A549 (cell line): ENCODE measurements at places on chromosomes 1 and 21. TPM values are rescaled to one million over a fixed set of nuclear protein-coding genes. Genes with fewer than 3 reads are reported as not detected.

The GLIS1 gene
- 0.04 TPM in 2 of 3 replicates, not detected in the other for polyA plus RNA-seq

The CXADR gene
- polyA plus RNA-seq: 6.4 to 7.7 TPM (median 6.6 TPM) in 3 replicates

The SH2D1B gene
- polyA plus RNA-seq: not detected in 3 replicates

The SPATA21 gene
- 0.09 to 0.12 TPM (median 0.10 TPM) in 3 replicates for polyA plus RNA-seq

The OR14C36 gene
- not detected in 3 replicates for polyA plus RNA-seq

The CR1 gene
- not detected in 3 replicates for polyA plus RNA-seq

The LCE1F gene
- not detected in 3 replicates for polyA plus RNA-seq

The IQGAP3 gene
- 16.0 to 17.0 TPM (median 17.0 TPM) in 3 replicates for polyA plus RNA-seq

The POFUT2 gene
- 14.7 to 16.6 TPM (median 16.1 TPM) in 3 replicates for polyA plus RNA-seq

GRCh38 chr1:235901461-235901860, 34.8 kb upstream of the LYST start:
- DNase-seq: no peak

DNA sequence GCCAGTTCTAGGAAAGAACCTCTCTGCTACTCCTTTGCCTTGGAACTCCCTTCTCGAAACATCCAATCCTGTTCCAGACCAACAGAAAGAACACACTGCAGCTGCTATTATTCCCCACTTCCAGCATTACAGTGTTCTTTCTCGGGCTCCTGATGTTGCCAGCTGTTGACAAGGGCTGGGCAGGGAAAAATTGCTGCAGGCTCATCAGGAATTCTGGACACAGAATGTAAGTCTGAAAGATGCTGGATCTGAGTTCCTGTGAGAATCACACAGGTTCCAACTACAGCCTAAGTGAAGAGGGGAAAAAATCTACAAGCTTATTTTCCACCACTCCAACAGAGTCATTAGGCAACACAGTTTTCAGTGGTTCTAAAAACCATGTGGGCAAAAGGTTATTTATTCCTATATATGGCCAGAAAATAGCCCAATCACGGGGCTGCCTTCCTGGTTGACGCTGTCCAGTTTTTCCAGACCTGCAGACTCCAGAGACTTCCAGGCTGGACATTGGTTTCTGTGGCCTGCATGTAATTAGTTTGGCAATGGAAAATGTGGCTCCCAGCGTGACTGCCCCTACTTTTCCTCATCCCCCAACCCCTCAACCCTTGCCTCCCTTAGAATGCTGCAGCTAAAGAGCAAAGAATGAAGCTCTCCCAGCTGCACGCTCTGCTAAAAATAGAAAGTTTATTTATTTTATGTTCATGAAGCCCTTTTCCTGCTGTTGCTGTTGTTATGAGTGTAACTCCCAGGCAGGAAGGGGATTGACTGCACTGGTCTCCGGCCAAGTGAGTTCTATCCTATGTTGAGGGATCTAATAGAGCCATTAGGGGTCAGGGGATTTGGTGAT, 8.3 kb upstream of the KIAA0040 start:
- DNase-seq: no peak

GRCh38 chr1:151001602-151002001, 5.1 kb downstream of the MINDY1 start:
- no peak for DNase-seq

DNA sequence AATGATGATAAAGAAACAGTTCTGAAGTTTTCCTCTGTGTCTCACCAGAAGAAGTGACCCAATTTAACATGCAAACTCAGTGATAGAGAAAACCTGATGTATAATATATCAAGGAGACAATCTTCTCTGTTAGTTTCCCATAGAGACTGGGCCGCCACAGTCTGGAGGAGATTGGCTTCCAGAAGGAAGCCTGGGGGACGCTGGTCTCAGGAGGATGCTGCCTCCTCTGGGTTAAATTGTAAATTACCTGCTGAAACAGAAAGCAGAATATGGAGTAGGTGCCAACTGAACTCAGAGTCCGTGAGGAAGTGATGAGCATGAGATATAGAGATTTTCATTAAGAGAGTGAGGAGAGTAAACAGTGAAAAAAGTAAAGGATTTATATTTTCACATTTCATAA, 15.8 kb downstream of the OR14I1 start:
- peak; percentile 13 for DNase-seq

- DNase-seq: no peak
These were observed 22.6 kb upstream of the GBP4 start for GRCh38 chr1:89221341-89221740.

- DNase-seq: peak; percentile 21
These were observed 25.6 kb downstream of the CRCT1 start for GRCh38 chr1:152539901-152540300.

GRCh38 chr1:226109829-226110248, 47.3 kb downstream of the H3-3A start:
- peak; percentile 86 for DNase-seq

GRCh38 chr1:185426848-185427247, 109.8 kb upstream of the IVNS1ABP start:
- DNase-seq: no peak

- DNase-seq: no peak
These were observed 88.6 kb downstream of the TM2D1 start for GRCh38 chr1:61636376-61636775.

- no peak for DNase-seq
These were observed 16.2 kb downstream of the WDR47 start for GRCh38 chr1:109025694-109026093.

DNA sequence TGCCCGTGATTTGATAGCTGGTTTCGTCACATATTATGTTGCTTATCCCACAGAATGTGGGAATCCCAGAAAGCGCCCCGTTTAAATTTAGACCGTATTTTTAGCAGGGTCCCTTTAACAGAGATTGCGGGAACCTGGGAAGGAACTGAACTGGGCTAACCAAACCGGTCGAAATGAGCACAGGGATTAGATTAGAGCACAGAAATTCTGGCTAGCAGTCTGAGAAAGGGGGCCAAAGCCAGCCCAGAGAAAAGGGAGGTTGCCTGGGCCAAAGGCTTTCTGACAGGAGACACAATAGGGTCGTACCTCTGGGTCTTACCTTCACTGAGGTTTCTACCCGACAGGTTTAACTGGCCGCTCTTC, 327 bp downstream of the LRRC40 start:
- DNase-seq: no peak

DNA sequence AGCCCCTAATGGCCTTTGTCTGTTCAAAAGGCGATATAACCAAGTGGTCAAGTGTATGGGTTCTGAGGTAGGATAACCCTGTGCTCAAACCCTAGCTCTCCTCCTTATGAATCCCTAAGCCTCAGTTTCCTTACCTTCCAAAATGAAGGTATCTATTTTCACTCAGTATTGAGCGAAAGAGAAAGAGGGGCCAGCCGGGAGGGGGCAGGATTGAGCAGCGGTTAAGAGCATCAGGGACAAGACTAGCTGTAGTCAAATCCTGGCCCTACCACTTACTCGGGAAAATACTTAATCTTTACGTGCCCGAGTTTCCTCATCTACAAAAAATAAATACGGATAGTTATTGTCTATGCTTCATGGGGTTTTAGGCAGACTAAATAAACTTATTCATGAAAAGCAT, 25.7 kb downstream of the LY9 start:
- no peak for DNase-seq

GRCh38 chr1:8962812-8963530, 17.3 kb downstream of the CA6 start:
- DNase-seq: peak; percentile 74

DNA sequence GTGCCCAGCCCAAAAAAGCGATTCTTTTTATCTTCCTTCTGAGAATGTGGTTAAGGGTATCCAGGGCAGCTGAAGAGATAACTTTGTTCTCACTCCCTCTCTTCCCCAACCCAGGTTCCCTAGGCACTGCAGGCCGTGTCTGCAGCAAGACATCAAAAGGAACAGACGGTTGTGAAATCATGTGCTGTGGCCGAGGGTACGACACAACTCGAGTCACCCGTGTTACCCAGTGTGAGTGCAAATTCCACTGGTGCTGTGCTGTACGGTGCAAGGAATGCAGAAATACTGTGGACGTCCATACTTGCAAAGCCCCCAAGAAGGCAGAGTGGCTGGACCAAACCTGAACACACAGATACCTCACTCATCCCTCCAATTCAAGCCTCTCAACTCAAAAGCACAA, 11.4 kb downstream of the WNT2B start:
- no peak for DNase-seq

DNA sequence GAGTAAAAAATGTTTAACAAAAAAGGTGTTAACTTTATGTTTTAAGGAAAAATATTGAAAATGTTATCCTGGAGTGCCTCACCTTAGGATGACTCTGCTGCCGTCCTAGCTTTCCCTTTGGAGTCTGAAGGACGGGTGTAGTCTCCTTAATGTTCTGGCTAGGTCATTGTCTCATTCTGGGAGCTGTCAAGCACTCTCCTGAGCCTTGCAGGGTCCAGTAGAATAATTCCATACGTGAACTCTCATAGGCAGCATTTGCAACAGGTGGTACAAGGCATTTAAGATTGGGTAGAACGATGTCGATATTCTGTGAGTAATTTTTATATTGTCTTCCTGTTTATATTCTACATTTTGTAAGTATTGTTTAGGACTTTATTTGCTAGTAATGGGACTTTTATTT, 283.6 kb upstream of the C1orf105 start:
- DNase-seq: no peak

- DNase-seq: no peak
These were observed 18.4 kb downstream of the RSPO1 start for GRCh38 chr1:37616330-37616729.

DNA sequence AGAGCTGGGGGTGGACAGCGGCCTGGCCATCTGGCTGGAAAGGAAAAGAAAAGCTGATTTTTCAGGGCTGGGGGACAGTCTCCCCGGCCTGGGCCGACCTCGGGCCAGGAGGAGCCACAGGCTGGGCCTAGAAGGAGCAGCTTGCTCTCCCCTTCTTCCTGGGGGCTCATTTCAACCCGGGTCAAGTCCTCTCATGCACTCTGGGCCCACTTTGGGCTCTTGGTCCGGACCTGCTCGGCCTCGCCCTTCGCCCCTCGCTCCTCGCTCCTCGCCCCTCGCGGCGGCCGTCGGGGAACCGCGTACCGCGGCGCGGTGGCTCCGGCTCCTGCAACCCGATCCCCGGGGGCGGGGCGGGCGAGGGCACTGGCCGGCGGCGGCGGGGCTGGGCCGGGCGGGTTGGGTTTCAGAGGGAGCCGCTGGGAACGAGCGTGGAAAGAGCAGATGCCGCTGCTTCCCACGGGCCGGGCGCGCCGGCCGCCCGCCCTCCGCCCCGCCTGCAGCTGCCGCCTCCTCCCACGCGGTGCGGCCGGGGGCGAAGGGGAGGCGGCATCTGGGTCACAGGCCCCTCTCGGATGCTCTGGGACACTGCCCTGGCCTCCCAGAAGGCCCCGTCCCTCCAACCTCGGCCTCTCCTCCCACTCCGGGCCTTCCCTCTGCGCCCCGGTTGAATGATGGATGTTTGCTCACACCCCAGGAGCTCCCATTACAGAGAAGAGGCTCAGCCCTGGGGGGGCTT, 6.6 kb downstream of the HEYL start:
- no peak for DNase-seq

- no peak for DNase-seq
These were observed 42.2 kb downstream of the DISC1 start for GRCh38 chr1:231668826-231669225.

- no peak for DNase-seq
These were observed 81.0 kb downstream of the MIS18A start for GRCh38 chr21:32197896-32198295.

DNA sequence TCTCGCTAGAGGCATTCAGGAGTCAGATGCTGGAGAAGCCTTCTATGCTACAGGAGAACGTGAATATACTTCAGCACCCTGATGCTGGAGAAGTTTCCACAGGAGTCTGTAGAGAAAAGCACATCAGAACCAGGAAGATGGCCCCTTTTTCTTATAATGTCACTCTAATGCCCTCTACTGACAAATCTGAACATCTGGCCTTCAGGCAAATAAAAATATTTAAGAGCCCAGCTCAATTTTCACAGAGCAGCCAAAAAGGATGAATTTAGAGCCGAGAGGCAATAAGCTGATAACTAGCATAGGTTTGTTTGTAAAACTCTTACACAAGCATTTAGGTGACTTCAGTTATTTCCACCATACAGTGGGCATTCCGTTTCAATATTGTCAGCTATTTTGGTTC, 3.8 kb upstream of the RRP15 start:
- peak; percentile 20 for DNase-seq

DNA sequence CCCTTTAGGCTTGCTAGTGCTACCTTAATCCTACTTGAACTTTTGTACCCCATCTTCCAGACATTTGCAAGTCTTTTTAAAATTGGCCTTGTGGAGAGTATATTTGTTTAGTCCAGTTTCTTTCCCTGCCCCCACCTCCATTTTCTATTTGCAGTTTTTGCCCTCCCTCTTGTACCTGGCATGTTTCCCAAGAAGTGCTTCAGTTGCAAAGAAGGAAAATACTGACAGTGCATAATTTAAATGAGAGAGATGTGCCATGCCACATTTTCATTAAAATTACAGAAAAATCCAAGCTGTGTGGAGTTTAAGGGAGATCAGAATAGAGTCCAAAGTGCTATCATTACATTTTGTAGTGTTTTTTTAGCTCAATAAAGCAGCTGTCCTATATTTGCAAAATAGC, 150.0 kb upstream of the ADGRL2 start:
- DNase-seq: no peak

DNA sequence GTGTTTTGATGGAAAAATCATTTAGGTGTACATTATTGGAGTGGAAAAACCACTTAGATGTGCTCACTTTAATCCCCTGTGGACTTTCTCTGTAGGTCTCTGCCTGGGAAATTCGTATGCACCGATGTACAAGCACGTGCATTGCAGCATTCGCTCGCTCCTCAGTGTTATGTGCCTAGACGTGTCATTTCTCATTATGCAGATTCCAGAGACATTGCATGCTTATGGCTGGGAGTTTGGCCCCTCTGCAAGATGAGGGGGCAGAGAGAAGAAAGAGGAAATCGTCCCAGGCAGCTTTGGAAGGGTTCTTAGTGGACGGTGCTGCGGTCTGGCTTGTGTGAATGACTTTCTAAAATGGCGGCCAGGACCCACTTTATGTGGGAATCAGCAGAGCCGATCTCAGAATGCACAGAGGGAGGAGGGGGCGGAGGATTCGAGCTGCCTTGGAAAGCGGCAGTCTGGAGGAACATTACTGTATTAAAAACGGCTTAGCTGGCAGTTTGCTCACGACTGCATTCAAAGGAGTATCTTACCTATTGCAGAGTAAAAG, 2.3 kb downstream of the SPEN start:
- DNase-seq: peak; percentile 75

DNA sequence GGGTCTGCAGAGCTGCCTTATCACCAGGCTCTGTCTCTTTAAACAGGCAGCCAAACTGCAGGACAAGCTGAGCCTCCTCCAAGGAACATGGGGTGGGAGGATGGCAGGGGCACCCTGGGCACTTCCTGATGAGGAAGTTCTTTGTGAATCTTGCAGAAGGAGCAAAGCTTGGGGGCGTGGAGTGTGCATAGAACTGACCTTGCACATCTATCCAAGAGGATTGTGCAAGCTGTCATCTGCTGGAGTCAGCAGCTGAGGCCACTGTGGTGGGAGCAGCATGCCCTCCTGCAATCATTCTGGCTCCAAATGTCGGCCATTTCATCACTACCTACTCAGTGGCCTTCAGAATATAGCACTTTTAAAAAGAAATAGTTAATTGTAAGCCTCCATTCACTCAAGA, 182.2 kb downstream of the AJAP1 start:
- DNase-seq: no peak
